ENCODE measurements at places on chromosomes 5 and 9. TPM values are rescaled to one million over a fixed set of nuclear protein-coding genes. Genes with fewer than 3 reads are reported as not detected.

GRCh38 chr5:20229303-20230005, 241.5 kb upstream of the CDH18 start:
- DNase-seq, result no peak

ABCA1 gene
- 25.9 TPM for polyA plus RNA-seq

DNA sequence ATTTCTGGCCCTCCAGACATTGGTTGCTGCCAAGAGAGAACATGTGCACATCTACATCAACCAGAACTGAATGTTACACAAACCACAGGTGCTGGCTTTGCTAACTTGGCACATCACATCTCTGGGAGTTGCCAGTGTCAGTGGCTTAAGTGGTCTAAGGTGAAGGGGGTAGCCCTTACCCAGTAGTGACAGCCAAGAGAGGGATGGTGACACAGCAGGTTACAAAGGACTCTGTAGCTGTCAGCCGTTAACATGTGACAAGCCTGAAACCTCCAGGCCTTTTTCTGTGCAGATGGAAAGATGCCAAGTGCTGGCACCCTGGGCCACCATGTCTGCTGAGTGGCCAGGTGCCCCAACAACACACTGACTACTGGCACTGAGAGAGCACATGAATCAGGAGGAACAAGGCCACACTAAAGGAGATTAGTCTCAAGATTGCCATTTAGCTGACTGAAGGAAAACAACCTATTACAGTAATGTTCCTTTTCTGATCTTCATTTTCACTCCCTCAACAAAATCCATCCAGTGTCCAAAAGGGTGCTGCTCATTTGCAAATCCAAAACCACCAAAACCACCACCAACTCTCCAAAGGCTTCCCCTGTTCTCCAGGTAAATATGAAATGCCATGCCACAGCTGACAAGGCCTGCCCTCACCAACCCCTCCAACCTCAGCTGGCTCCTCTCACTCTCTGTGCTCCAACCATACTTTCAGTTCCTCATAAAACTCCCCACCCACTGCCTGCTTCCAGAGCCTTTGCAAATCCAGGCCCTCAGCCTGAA, 20.2 kb downstream of the SIL1 start:
- DNase-seq, result no peak

- DNase-seq, result no peak
These were observed 51.1 kb upstream of the SH3PXD2B start for GRCh38 chr5:172505403-172505759.

CER1 gene
- polyA plus RNA-seq, result 0.07 TPM

GRCh38 chr5:69007163-69007562, 86.7 kb upstream of the SLC30A5 start:
- no peak for DNase-seq

GRCh38 chr5:148403344-148403743, 19.6 kb downstream of the FBXO38 start:
- DNase-seq, result no peak

DNA sequence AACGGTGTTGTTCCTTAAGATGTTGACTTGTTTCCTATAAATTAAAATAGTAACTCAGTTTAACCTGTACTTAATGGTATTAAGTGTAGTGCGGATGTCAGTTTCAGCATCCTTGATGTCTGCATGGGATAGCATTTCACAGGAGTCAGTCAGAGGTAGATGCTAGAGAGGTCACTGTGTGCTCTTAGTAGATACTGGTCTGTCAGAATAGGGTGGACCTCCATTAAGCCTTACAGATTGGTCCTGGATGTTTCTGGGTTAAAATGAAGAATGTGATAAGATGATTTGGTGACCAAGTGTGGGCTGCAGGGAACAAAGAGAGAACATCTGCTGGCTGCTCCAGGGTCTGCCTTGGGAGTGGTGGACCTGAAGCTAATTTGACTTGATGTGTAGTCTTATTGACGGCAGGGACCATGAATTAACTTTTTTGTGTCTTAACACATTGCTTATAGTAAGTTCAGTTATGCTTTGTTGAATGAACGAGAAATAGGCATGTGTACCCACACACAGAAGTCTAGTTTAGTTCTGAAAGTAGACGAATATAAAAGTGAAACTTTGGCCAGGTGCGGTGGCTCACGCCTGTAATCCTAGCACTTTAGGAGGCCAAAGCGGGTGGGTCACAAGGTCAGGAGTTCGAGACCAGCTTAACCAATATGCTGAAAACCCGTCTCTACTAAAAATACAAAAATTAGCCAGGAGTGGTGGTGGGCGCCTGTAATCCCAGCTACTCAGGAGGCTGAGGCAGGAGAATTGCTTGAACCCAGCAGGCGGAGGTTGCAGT, 12.5 kb downstream of the RAB24 start:
- DNase-seq, result no peak

DNA sequence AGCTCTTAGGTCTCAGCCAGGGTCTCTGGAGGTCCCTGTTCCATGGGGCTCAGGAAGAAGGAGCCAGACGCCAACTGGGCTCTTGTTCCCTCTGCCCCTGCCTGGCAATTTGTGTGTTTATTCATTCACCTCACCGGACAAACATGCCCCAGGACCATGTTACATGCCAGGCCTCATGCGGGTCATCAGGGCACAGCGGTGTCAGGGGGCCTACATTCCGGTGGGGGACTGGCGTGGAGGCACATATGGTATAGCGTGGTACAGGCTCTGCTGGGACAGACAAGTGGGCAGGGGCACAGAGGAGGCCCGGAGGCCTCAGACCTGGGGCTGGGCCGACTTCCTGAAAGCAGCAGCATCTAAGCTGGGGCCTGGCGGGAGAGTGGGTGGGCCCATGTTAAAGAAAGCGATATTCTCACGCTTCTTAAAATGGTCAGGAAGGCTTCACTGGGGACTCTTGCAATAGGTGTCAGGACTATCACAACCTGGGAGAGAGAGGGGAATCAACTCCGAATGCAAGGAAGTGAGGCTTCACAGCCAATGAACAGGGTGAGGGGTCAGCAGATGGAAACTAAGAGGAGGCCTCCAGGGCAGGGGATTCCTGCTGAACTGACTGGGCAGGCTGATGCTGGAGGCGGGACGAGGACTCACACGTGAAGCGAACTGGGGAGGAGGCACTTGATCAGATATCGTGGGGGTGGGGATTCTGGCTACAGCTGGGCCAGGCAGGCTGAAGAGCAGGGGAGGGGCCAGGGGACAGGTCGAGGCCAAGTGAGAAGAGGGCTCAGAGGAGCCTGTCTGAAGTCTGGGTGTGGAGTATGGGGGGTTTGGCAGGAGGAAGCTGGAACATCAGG, 41.9 kb downstream of the NCS1 start:
- DNase-seq, result no peak

DNA sequence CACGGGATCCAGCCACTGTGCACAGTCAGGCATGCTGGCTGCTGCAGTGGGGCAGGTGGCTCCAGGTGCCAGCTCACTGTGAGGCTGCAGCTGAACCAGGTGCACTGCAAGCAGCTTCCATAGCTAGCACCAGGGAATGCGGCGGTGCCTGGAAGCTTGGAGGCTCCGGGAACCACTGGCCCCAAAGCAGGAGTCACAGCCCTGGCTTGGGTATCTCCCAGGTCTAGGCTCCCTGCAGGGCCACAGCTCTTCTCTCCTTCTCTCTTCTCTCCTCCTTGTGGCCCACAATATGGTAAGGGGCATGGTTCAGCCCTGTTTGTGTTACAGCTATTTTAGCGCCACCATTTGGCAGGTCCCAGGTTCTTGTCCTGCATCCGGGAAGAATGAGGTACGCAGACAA, 6.7 kb upstream of the MTMR12 start:
- DNase-seq, result no peak

DNA sequence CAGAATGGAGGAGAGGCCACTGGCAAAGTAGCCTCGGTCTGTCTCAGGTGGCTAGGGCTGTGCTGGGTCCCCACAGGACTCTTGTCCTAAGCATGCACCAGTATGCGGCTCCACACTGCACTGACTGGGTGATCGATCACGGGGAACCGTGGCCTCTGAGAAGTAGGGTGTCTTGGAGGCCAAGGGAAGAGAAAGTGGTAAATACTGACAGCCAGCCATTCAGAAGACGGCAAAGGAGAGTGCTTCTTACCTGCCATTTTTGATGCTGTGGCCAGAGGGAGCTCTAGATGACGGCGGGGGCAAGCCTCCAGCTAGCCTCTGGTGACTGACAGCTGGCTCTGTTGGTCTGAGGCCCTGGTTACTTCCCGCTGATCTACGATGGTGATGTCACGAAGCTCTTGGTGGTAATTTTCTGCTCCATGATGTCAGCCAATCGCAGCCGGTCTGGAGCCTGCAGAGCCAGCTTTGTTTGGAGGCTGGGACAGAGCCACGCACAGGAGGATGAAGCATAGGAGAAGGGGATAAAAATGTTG, 40.4 kb upstream of the GADD45G start:
- DNase-seq, result no peak

RAD1 gene
- 15.8 TPM for polyA plus RNA-seq

All from thymus (tissue), 14 donors.